ENCODE measurements at places on chromosomes 2 and 18. TPM values are rescaled to one million over a fixed set of nuclear protein-coding genes. Genes with fewer than 3 reads are reported as not detected.

GRCh38 chr2:74959106-74959751 lies 786 bp downstream of the POLE4 start:
- DNase-seq, result no peak

DNA sequence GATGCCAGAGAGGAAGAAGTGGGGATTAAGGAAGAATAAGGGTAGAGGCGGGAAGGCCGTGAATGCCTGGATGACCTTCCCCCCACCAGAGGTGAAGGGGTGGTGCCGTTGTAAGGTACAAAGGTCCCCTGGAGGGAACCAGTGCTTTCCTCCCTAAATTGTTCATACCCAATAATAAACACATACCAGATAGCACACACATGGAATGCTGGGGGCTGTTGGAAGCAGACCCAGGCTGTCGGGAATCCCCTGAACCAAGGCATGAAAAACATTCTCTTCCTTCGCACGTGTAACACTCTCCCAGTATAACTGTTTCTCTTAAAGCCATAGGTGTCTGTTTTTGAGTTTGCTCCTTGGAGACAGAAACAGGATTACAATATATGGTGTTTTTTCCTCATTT lies 107.1 kb upstream of the CTAGE1 start:
- DNase-seq, result no peak

DNA sequence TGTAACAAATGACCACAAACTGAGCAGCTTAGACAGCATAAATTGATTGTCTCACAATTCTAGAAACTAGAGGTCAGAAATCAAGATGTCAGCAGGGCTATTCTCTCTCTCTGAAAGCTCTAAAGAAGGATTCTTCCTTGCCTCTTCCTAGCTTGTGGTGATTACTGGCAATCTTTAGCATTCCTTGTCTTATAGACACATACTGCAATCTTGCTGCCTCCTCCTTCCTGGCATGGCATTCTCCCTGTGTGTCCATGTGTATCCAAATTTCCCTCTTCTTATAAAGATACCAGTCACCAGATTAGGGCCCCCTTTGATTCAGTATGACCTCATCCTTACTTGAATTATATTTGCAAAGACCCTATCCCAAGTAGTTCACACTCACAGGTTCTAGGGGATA lies 2.3 kb downstream of the ASB3 start:
- DNase-seq, result no peak

DNA sequence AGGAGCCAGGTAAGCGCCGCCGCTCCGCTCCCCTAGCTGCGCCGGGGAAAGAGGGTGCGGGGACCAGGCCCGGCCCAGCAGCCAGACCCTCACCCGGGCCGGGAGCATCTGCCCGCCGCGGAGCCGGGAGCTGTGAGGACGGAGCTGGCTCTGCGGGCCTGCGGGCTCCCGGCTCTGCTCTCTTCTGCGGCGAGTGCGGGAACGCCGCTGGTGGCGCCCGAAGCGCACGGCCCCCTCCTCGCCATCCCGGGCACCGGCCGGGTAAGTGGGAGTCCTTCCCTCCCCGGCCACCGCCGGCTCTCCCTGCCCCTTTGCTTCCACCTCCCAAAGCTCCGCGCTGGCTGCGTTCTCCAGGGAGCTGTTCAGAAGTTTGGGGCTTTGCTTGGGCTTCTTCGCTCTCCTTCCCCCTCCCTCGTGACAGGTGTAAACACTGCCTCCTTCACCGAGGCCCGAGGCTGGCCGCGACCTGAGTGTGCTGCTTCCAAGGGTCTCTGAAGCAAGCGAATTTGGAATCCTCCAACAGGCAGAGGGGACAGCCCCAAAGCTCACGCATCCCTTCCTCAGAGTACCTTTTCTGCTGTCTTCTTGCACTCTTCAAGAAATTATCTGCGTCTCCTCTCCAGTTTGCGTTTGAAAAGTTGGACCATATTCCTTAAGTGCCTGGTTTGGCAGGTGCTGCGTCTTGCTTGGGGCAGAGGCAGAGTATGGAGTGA lies 632 bp downstream of the AFTPH start:
- peak; percentile 16 for DNase-seq

DNA sequence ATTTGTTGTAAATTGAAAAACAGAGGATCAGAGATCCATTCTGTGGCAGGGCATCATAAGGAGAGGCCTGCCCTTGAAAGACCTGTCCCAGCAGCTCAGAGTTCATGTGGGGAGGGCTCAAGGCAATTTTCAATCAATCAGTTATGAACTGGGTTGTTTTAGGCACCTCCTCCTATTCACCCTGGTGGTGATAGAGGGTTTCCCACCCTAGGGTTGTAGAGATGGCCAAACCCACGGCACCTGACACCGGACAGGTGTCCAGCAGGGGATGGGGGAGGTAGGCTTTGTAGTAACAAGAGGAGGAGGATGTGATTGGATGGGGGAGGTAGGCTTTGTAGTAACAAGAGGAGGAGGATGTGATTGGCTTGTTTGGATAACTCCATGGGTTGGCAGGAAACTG lies 205.7 kb downstream of the SOCS6 start:
- no peak for DNase-seq

- peak; percentile 46 for DNase-seq
Observed at GRCh38 chr2:101597347-101597944, 100.1 kb upstream of the MAP4K4 start.

DNA sequence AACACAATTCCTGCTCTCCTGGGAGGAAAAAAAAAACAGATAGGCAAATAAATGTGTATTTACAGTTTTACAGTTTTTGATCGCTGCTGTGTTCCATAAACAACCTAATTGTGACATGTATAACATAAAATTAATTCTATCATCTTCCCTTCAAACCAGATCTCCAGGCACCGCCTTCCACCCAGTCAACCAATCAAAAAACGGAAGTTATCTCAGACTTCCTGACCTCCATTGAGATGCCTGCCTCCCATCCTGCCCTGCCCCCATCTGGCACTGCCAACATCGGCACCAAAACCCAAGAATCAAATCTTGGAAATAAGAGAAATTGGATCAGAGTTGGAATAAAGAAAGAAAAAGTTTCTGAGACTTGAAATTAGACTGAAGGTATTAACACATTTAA lies 3.1 kb upstream of the RIOK3 start:
- DNase-seq, result no peak

The NCK2 gene
- 23.4 TPM for total RNA-seq

DNA sequence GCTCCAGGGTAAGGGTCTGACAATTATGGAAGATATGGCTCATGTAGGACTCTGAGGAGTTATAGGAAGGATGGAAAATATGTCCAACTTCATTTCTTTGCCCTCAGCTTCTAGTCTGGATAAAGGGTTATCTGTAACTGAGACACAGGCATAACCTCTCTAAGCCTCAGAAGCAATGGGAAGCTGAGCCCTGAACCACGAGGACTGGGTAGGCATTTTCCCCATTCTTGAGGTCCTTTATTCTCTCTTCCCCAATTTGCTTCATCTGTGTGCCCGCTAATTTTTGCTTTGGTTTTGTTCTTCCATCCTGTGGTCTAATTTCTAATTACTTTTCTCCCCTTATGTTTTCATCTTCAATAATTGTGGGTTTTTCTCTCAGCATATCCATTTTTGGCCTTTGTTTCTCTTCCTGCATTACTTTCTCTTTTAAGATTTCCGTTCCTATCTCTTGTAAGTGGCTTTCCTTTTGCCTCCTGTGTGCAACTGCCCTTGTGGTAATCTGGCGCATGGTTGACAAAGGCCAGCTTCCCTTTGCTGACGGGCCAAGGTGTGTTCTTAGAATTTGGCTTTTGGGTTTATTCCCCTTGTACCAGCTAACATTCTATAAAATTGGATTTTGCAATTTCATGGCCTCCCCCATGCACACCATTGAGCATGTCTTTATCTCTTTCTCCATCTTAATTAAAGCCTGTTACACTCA lies 343.8 kb downstream of the TXNL1 start:
- DNase-seq, result no peak

DNA sequence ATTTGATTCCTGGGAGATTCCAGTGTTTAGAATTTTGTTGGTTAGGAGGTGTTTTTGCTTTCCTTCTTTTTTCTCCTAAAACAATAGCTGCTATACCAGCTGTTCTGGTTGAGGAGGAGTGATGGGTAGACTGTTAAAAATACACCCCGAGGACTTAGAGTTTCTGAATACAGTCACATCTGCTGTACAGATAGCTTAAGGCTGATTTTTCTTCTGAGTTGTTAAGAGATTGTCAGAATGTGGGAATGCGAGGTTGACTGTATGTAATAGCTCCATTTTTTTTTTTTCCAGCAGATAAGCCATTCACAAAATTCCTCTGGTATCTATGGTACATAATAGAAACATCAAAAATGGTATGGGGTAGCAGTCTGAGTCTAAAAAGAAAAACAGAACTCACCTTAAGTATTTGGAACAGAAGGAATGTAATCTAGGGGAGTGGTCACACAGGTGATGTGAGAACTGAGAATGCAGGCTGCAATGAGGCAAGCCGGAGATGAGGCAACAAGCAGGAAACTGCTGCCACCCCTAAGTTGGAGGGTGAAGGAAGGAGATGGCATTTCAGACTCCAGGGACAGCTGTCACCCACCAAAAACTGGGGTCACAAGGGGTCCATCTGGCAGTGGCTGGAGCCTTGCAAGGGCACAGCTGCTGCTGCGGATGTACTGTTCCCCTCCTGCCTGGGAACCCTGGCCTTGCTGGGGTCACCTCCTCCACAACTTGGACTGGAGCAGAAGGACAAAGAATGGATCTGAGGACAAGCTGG lies 2.4 kb downstream of the DGKD start:
- DNase-seq, result no peak

GRCh38 chr2:157748371-157749142 lies 119.9 kb upstream of the ACVR1C start:
- no peak for DNase-seq

The IL36A gene
- total RNA-seq, result not detected

The CCDC102B gene
- 1.6 TPM for total RNA-seq

DNA sequence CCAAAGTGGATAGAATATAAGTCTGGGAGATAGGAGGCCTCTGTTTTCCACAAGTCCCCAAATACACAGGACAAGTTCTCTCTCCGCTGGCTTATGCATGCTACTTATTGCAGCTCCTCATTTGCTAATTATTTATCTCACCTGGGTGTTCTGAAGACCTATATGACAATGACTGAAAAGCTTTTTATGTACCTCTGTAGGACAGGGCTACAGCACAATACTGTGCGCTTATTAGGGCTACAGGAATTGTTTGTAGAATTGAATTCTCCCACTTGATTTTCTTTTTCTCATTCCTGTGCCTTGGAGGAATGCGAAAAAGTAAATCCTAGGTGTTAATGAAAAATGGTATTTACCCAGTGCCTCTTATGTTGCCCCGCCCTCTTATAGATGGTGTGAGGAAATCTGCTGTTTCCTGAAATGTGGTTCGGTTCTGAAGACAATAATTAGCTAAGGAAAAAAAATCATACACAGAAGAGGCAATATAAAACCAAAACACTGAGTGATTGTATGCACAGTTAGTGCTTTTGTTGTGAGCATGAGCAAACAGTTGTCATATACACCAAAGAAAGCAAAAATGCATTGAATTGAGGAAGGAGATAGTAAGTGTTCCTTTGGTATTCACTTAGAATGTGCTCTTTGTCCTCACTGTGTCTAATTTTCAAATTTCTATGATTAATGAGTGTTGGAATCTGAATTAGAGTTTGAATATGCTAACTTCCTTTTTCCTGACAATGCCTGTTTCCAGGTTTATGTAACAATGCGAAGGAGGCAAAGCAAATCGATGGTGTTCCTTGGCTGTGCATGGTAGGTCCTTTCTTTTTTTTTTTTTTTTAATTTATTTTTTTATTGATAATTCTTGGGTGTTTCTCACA lies 78.7 kb upstream of the PNPT1 start:
- no peak for DNase-seq

DNA sequence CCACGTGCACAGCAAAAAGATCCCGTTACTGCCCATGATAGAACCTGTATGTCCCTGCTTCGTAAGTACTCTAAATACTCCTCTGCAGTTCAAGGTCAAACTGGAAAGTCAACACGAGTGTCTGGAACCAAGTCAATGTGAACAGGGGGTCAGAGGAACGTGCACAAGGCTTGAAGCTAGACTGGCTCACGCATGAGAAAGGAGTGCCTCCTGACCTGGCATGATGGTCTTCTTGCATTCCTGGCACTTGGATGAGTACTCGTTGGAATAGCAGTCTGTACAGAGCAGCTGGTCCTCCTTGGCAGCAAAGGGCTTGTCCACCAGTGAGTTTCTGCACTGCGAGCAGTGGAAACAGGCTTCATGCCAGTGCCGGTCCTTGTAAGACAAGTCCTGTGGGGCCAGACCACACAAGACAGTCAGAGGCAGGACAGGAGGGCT lies 25.5 kb downstream of the FHL2 start:
- peak; percentile 64 for DNase-seq

The SATB2 gene
- total RNA-seq, result 5.1 TPM

The NBAS gene
- total RNA-seq, result 27.9 TPM

The TANC1 gene
- total RNA-seq, result 13.3 TPM

The PDE11A gene
- 0.25 TPM for total RNA-seq

DNA sequence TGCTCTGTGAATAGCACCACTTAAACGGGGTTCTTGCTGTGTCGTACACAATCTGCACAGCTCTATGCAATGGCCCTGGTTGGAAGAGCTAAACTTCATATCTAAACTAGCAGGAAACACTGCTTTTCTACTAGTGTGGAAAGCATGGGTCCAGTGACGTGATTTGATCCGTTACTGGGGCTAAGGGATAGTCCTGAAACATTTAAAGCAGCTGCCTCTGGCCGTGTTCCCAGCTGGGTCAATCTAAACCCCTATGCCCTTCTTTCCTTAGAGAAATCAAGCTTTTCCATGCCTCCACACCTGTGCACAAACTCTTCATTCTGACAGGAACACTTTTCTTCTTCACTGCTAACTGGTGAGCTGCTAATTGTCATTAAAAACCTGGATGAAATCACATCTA lies 5.4 kb upstream of the IGFBP5 start:
- no peak for DNase-seq

GRCh38 chr18:1840878-1841277 lies 730.4 kb downstream of the METTL4 start:
- DNase-seq, result no peak

DNA sequence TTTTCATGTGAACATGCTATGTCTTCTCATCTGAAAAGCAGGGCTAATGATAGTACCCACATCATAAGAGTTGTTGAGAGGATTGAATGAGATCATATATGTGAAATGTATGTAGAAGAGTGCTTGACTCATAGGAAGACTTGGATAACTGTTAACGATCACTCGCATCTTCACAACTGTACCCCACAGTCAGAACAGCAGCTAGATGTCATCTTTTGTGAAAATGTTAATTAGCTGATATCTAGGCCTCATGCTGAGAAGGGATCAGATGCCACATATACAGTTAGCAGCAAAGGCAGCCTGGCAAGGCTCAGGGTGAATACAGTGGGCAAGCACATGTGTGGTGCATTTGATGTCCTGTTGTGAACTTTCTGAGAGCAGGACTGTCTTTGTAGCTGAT lies 24.2 kb downstream of the MAP3K20 start:
- no peak for DNase-seq

The GALR1 gene
- total RNA-seq, result not detected

- DNase-seq, result no peak
Observed at GRCh38 chr2:142531377-142531776, 346.1 kb upstream of the KYNU start.

- DNase-seq, result peak; percentile 31
Observed at GRCh38 chr2:80054346-80054675, 250.2 kb downstream of the LRRTM1 start.

GRCh38 chr2:226077031-226077430 lies 677.5 kb downstream of the NYAP2 start:
- DNase-seq, result no peak

Measured in MG63 (cell line).